Fibroblast of upper back skin (primary cell): ENCODE measurements at places on chromosomes 5 and 9.

DNA sequence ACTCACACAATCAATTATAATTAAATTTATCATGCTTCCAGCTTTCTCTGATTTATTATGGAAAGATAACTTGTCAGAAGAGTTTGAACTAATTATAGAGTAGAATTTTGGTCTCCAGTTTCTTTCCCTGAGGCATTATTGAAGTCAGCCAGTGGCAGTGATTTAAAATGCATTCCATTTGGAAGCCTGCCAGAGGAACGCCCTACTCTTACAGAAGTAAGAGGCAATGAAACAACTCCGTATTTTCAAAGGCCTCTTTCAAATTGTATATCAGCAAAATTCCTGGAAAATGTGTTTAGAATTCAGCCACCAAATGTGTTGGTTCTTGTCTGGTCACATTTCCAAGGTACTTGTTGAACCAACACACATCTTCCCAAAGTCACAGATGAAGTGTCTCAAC is 640.9 kb downstream of the SEMA5A start:
- DNase-seq: peak; percentile 67

- DNase-seq: no peak
Observed at GRCh38 chr5:10565785-10566542, 2.1 kb downstream of the ANKRD33B start.

GRCh38 chr9:84955971-84956370 is 286.4 kb downstream of the NTRK2 start:
- no peak for DNase-seq

GRCh38 chr9:376115-376514 is 161.4 kb downstream of the DOCK8 start:
- no peak for DNase-seq

- no peak for DNase-seq
Observed at GRCh38 chr5:74976651-74977050, 75.7 kb downstream of the GCNT4 start.
